Aorta (tissue), 5 donors: ENCODE measurements at places on chromosomes 13 and 19.

DNA sequence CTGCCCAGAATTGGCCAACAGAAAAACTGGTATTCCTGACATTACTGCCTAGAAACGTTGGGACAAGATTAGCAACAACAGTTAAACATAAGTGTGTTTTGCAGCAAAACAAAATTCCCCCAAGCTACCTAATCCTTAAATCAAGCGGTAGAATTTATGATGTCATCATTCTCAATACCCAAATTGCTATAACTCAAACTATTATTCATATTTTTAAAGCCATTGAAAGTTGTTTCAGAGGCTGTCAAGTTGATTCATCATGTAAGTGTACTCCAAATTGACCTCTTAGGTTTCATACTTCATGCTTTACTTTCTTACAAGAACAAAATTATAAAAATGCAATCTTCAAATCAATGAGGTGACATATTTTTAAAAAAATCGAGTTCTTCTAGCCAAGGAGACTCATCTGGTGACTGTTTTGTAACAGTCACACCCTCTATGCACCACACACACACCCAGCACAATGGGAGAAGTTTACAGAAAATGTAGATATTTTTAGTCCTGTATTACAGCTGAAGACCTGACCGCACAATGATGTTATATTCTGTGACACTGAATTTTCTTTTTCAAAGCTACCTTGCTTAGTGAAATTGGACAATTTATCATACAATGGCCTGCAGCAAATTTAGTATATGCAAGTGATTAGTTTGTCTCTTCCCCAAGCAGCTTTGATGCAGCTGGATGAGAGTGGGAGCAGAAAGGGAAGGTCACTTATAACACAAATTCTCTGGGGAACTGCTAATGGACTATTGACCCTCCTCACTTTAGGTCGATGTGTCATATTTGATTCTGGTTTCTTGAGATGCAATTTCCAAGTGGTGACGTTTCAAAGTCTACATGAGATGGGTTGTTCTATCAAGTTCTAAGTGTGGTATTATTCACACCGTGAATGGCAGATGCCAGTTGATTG, 345.3 kb upstream of the OBI1 start:
- no peak for DNase-seq

DNA sequence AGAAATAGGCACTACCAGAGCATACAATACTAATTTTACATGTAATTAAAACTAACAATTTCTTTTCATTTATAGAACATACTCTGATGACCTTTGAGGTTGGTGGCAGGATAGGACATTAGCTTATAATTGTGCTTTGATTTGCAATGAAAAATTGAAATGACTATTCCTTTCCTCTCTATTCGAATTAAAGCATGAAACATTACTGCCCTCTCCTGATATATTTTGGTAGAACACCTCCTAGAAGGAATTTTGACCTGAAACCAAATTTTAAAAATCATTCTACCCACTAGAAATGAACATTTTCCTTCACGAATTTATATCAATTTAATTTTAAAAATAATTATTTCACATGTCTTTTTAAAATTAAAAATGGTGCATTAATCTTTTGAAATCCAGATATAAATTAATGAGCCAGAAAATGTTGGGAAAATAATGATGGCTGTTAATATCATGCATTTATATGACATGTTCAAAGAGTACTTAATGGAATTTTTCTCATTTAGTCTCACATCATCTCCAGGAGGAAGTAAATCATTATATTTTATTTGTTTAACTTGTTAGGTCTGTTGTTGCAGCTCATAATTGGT, 556.3 kb upstream of the ARGLU1 start:
- no peak for DNase-seq

- no peak for DNase-seq
Observed at GRCh38 chr13:39310961-39311360, 272.7 kb downstream of the NHLRC3 start.

DNA sequence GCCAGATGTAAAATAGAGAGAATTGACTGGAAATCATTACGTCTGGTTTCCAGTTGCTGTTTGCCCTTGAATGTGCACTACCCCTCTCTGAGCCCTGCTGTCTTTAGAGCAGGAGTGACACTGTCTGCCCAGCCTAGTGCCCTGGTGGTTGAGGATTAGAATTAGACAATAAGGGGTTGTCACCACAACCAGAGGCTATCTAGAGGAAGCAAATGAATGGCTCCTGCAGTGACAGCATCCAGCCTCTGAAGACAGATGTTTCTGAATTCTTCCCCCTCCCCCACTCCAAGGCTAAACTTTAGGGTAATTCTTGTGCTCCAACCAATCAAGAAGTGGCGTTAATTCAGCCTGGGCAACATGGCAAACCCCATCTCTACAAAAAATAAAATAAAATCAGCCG, 2.0 kb downstream of the RAB8A start:
- no peak for DNase-seq
